Stimulated activated CD4-positive, alpha-beta T cell treated with anti-CD3 and anti-CD28 coated beads, Interleukin-1b, Interleukin-23, amount 100 ng/mL, for 24 hours (primary cell): ENCODE measurements at places on chromosomes 5 and 9.

- no peak for DNase-seq
Measured at GRCh38 chr9:34334337-34334824, 5.0 kb downstream of the NUDT2 start.

- DNase-seq = no peak
Measured at GRCh38 chr5:27845248-27845647, 806.9 kb upstream of the CDH9 start.

DNA sequence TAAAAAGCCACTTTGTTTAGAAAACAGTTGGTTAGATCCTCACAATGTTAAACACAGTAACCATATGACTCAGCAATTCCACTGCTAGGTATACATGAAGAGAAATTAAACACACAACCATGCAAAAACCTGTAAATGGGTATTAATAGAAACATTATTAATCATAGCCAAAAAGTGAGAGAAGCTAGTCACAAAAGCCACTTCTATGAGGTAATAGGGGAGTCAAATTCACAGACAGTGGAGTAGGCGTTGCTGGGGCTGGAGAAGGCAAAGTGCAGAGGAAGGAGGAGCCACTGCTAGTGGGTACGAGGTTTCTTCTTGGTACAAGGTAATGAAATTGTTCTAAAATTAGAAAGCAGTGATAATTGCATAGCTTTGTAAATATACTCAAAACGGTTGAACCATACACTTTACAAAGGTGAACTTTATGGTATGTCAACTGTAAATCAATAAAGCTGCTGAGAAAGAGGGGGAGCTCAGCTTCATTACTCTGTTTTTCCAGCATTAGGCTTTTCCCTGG lies 364.4 kb downstream of the GADD45G start:
- DNase-seq = no peak

GRCh38 chr5:126869005-126869451 lies 92.1 kb downstream of the LMNB1 start:
- DNase-seq = no peak

DNA sequence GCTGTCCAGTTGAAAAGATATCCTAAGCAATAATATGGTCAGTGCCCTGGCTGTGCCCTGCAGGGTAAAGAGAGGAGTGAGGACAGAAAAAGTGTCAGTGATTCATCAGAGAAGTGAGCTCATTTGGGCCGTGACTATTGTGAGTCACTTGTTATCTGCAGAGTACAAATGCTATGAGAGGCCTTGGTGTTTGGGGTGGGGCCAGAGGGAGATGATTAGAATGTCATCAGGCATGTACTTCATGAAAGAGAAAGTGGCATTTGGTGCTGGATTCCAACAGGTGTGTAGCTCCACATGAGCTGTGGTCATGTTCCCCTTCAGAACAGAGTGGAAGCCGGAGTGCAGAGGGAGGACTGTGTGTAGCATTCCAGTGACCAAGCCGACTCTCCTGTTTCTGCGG lies 174.1 kb downstream of the KDM4C start:
- DNase-seq = no peak

DNA sequence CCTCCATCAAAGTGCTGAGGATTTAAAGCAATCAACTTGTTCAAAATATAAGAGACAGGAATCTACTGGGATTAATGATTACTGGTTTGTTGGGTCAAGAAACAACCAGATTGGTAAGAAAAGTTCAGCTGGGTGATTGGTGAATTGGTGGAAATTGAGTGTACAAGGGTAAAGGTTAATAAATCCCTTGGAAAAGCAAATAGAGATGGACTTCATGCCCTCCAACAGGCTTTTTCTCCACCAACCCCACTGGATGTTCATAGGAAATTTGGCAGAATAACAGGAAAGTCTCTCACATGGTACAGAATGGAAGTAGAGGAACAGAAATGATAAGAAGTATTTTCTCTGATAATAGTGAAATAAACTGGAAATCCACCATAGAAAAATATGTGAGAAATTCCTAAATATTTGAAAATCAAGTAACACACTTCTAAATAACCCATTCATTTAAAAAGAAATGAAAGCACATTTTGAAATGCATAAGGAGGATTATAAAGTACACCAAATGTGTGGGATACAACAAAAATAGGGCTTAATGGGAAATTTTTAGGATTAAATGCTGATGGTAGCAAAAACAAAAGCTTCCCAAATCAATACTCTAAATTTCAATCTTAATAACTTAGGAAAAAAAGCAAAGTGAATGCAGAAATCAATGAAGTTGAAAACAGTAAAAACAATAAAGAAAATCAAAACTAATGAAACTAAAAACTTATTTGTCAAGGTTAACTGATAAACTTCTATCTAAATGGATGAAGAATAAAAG lies 426.2 kb downstream of the HTR1A start:
- DNase-seq = no peak

DNA sequence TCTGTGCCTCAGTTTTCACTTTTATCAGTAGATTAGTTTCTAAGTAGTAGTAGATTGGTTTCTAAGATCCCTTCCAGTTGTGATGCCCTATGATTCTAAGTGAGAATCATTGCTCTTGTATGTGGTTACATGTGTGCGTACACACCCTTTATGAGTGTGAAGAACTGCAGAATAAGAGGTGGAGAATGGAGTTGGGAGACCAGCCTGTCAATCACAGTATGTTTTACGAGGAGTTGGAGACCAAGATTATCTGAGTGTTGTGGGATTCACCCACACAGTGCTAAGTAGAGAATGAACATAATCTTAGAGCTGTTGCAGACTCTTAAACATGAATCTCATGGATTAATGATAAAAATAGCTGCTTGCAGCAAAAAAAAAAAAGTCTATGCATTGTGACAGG lies 37.6 kb downstream of the KIF24 start:
- no peak for DNase-seq

DNA sequence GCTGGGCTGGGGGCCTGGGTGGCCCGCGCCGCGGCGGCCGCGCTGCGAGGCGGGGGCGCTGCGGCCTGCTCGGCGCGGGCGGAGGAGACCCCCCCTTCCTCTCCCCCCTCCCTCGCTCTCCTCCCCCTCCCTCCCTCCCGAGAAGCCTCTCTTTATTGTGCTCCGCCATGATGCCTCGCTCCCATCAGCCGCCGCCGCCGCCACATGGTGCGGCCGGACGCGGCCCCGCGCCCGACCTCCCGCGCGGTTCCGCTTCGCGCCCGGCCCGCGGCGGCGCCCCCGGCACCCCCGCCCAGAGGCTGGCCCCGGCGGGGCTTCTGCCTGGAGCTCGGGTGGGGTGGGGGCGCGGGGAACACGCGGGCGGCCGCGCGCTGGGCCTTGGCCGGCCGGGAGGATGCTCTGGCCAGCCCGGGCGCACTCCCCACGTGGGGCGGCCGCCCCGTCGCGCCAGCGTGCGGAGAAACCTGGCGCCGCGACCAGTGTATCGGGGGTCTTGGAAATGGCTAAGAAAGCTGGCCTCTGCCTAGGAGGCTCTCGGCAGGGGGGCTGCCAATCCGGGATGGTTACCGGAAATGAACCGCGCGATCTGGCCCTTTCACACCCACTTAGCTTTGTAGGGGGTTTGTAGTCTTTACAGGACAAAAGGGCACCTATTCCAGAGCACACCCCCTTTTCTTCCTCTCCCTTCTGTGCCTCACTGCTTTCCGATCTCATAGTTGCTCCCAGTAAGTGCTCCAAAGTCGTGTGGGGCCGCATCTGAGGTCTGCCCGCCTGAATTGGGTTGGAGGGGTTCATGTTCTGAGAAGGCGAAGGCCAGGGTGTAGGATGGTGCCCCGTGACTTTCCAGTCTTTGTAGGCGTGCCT lies 1.0 kb downstream of the SET start:
- no peak for DNase-seq

GRCh38 chr9:90078988-90079421 lies 474.2 kb downstream of the GADD45G start:
- DNase-seq = no peak

DNA sequence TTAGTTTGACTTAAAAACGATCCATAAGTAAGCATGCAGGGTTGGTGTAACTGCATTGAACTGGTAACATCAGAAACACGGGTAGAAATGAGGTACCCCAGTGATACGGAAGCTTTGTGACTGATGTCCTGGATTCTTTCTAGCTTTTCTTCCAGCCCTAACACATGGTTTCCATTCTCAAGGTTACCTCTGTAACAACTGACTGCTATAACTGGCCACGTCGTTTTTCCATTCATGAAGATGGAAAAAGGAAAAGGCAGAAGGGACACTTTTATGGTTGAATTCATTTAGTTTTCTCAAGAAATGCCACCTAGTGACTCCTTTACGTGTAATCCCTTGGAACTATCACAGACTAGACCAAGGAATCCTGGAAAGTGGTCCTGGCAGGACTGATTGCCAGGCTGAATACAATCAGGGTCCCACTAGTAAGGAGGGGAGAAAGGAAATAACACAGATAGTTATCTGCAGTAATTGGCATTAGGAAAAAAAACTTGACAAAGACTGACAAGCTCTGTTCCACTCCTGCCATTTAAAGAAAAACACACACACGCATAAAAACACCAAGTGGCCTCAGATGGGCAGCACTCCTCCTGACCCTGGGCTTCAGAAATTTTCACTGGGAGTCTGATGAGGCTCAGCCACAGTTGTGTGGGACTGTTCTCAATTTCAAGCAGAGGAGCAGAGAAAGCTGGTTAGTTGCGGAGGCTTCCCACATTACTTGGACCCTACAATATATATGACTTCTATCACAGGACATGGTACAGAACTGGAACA lies 77.5 kb upstream of the ZNF169 start:
- no peak for DNase-seq

GRCh38 chr9:80070071-80070742 lies 498.4 kb downstream of the TLE4 start:
- no peak for DNase-seq

DNA sequence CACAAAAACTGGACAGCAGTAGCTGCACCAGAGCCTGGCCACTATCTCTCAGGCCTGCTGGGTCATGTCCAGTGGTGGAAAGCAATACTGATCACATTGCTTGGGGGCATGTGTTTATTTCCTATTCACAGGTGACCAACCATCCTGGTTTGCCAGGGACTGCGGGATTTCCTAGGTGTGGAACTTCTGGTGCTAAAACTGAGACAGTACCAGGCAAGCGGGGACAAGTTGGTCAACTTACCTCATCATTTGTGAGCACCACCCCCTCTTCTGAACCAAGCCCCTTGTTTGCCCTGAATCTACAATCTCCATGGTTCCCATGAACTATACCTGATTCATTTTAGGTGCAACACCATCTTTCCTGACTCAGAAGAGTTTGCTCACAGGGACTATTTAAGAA lies 81.3 kb downstream of the TNC start:
- DNase-seq = no peak

DNA sequence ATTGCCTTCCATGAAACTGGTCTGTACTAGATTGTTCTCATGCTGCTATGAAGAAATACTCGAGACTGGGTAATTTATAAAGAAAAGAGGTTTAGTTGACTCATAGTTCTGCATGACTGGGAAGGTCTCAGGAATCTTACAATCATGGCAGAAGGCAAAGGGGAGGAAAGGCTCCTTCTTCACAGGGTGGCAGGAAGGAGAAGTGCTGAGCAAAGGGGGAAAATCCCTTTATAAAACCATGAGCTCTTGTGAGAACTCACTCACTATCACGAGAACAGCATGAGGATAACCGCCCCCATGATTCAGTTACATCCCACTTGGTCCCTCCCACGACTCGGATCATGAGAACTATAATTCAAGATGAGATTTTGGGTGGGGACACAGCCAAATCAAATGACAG lies 163.2 kb downstream of the RFK start:
- no peak for DNase-seq

DNA sequence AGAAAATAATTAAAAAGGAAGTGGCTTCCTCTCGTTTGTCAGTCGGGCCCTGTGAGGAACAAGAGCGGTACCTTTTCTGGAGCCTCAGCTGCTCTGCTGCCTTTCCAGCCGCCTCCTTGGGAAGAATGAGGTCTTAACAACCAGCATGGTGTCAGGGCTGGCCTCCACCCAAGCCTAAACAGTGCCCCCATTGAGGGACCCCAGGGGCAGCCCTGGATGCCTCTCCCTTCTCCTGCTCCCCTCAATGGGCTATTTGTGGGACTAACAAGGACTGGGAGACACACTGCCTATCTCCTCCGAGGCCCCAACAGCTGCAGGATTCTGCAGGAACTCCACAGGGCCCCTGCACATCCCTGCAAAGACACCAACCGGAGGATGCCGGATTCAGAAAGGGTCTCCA lies 155.4 kb upstream of the MAP3K1 start:
- no peak for DNase-seq
